Umbilical cord (tissue), 2 donors: ENCODE measurements at places on chromosomes 6 and 20.

DNA sequence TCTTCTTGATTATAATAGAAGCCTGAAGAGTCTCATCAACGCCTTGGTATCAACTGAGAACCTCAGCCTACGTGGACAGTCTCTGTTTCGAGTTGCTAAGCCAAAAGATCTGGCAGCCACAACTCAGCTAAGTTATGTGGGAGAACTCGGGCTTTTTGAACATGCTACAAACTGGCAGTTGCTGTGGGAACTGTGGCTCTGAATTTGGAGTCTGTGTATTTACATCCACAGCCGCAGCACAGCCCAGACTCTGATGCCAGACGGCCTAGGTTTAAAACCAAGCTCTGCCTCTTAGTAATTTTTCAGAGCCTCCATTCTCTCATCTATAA, 35.8 kb downstream of the RIPOR2 start:
- DNase-seq, result peak; percentile 82

- DNase-seq, result no peak
These were observed 130.0 kb downstream of the AGPAT4 start for GRCh38 chr6:161143663-161144430.

GRCh38 chr6:156175971-156176421, 601.2 kb upstream of the ARID1B start:
- DNase-seq, result no peak

DNA sequence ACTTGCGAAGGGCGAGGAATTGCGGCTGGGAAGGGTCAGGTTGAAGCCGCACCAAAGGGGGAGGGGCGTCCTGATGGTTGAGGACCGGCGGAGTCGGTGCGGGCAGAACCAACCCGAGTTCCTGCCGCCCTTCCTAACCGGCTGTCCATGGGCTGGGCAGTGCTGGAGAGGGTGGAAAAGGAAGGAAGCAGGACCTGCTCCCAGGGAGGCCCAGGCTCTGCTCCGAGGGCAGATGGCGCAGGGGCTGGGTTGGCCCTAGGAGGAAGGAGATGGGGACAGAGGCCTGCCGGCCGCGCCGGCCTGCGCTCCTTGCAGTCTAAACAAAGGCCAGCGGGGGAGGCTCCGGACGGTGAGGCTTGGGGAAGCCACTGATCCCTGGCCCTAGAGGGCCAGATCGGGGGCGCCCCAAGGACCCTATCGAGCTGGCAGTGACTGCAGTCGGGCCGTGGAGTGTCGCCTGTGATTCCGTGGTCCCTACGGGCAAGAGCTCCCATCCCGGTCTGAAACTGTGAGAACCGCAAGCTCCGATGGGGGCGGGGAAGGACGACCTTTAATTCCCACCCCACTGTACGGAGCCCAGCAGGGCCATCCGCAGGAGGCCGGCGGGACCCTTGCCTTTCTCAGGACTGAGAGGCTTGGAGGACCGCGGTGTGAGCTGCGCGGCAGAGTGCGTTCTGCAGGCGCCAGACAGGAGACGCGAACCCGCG, 39.4 kb downstream of the YTHDF1 start:
- DNase-seq, result no peak

GRCh38 chr20:34896086-34896621, 19.7 kb downstream of the ACSS2 start:
- peak; percentile 72 for DNase-seq

DNA sequence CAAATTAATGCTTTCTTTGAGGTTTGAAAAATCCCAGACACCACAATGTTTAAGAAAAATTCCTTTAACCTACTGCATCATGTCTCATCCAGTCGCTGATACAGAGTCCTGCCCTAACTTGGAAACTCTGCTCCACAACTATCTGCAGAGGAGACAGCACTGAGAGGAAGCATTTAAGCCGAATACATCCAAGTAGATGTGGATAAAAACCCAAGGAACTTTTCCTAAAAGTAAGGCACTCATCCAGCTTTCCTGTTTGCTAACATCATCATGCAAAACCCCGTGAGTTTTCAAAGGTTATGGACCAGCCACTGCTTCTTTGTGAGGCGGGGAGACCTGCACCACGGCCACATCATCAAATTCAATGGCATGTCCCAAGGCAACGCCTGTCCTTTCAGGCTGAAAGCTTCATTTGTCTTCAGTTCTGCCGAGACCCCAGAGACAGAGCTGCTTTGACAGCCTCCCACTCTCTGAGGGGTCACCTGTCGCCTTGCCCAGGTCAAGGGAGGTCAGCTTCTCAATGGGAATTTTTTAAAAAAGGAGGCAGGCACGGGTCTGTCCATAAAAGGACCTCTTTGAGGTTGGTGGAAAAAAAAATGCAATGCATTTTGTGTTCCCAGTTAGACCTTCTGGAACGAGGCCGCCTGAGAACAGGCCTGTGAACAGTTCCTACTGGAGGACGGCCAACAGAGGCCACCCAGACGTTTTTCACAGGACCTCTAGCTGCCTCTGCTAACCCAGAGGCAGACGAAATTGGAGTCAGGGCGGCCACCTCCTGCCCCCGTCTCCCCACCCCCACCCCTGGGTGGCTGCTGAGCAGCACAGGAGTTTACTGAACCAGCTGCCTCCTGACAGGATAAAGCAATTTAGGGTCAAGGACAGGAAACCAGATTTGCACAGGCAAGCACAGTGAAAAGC, 142.5 kb upstream of the HDDC2 start:
- peak; percentile 90 for DNase-seq

- no peak for DNase-seq
These were observed 520.7 kb downstream of the QKI start for GRCh38 chr6:163935158-163935762.

GRCh38 chr6:3410385-3411360, 46.2 kb downstream of the SLC22A23 start:
- DNase-seq, result peak; percentile 48

DNA sequence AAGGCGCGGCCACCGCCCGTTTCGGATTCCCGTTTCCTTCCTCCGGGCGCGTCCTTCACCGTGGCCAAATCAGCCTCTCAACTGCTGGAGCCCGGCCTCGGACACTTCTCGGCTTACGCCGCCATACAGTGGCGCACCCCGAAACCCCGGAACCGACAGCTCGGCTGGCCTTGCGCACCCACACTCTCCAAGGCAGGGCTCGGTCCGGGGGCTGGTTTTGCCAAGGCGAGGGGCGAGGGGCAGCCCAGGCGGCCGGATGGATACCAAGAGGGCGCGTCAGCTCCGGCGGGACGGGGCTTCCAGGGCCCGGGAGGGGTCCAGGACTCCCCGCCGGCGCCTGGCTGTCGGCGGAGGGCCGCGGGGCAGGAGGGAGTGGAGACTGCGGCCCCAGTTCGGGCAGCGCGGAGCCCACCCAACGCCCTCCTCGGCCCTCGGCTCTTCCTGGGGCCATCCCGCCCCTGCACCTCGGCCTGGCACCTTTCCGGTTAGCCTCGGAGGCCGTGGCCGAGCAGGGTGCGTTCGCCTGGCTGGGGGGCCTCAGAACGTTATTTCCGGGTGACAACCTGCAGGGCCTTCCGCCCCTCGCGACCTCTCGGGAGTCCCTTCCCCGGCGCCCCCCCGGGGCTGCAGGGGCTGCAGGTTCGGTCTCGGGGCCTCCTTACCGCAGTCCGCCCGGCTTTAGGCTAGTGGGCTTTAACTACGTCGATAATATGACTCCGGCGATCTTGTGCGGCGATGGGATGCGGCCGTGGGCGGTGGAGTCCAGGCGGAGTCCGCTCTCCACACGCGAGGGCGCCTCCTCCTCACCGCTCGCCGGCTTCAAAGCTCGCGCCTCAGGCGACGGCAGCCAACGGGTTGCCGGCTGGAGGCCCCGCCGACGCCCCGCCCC, 697 bp upstream of the CEP43 start:
- no peak for DNase-seq

DNA sequence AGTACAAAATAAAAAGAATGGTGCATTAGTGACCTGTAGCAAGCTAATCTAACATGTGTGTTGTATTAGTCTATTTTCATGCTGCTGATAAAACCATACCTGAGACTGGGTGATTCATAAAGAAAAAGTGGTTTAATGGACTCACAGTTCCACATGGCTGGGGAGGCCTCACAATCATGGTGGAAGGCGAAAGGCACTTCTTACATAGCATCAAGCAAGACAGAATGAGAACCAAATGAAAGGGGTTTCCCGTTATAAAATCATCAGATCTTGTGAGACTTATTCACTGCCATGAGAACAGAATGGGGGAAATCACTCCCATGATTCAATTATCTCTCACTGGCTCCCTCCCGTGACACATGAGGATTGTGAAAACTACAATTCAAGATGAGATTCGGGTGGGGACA, 45.4 kb upstream of the AIG1 start:
- DNase-seq, result no peak

DNA sequence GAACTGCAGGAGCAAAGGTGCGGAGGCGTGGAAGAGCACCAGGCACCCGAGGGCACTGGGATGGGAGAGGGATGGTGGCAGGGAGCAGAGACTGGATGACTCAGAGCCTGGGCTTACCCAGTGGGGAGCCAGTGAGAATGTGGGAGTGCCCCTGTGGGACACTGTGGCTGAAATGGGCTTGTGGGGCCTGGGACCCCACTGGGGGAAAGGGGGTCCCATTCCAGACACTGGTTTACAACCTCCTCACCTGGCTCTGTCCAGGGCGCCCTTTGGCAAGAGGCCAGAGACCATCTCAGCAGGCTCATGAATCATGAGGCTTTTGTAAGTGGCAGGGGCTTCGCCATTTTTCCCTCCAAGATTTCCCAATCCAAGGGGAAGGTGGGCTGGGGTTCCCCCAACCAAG, 124.0 kb upstream of the MAFB start:
- no peak for DNase-seq

GRCh38 chr6:131135244-131136020, at the start of gene AKAP7:
Gene AKAP7, plus strand, starts transcription at chr6:131135467. Its CDS starts 297 bp downstream, at chr6:131135764.
- peak; percentile 81 for DNase-seq

DNA sequence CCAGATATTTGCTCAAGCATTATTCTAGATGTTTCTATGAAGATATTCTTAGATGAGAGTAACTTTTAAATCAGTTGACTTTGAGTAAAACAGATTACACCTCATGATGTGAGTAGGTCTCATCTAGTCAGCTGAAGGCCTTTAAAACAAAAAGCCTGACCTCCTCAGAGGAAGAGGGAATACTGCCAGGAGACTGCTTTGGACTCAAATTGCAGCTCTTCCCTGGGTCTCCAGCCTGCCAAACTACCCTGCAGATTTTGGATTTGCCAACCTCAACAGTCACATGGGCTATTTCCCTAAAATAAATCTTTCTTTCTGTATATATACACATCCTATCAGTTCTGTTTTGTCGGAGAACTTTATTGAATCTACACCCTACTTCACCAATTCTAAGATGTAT, 182.5 kb upstream of the TENT5A start:
- DNase-seq, result no peak

GRCh38 chr6:84379142-84379541, 151.7 kb upstream of the CEP162 start:
- DNase-seq, result no peak

- DNase-seq, result peak; percentile 60
These were observed 565.2 kb upstream of the MARCKS start for GRCh38 chr6:113291751-113292445.

- DNase-seq, result no peak
These were observed 13.3 kb downstream of the RSPH4A start for GRCh38 chr6:116629563-116629981.

GRCh38 chr6:14458669-14459266, 341.2 kb downstream of the CD83 start:
- DNase-seq, result peak; percentile 53

GRCh38 chr6:32087574-32088486, 21.3 kb downstream of the TNXB start:
- peak; percentile 52 for DNase-seq

DNA sequence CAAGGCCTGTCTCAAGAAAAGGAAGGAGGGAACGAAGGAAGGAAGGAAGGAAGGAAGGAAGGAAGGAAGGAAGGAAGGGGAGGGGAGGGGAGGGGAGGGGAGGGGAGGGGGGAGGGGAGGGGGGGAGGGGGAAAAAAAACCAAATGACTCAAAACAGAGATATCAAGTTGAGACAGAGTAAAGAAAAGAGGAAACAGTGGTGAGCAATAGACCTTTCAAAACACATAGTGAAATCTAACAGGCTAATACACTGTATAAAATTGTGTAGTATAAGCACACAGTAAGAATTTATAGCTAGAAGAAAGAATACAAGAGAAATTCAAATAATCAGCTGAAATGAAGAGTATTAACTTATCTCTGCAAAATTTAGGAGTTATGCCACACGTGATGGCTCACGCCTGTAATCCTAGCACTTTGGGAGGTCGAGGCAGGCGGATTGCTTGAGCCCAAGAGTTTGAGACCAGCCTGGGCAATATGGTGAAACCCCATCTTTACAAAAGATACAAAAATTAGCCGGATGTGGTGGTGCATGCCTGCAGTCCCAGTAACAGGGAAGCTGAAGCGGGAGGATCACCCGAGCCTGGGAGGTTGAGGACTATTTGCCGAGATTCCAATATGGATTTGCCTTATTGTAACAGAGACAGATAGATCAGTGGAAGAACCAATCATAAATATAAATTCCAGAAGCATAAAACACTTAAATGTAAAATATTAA, 123.2 kb downstream of the PRND start:
- DNase-seq, result no peak

GRCh38 chr6:134267917-134268361, 50.0 kb downstream of the SGK1 start:
- no peak for DNase-seq

- no peak for DNase-seq
These were observed 108.1 kb downstream of the ERMARD start for GRCh38 chr6:169859401-169859977.

DNA sequence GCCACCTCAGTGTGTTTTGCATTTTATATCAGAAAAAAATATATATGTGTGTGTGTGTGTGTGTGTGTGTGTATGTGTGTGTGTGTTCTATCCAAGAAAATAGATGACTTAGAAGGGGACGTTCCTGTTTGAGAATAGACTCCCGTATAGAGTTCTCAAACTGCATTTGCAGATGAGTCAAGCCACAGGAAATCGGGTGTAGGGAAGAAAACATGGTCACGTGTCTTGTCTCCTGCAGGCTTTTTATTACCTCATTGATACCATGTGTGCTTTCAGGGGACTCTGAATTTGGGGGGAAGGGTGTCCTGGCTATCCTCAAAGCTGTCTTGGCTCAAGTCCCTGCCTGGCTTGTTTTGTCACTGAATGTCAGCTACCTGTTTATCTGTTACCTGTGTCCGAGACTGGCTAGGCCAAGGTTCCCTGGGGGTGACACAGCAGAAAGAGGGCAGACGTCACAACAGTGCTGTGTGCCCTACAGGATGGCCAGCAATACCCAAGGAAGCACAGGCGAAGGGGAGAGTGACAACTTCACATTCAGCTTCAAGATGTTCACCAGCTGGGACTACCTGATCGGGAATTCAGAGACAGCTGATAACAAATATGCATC, 55.7 kb upstream of the NOP56 start:
- no peak for DNase-seq

- no peak for DNase-seq
These were observed 20.1 kb upstream of the FAM83C start for GRCh38 chr20:35312318-35312717.
